ENCODE measurements at places on chromosomes 5 and 9.

DNA sequence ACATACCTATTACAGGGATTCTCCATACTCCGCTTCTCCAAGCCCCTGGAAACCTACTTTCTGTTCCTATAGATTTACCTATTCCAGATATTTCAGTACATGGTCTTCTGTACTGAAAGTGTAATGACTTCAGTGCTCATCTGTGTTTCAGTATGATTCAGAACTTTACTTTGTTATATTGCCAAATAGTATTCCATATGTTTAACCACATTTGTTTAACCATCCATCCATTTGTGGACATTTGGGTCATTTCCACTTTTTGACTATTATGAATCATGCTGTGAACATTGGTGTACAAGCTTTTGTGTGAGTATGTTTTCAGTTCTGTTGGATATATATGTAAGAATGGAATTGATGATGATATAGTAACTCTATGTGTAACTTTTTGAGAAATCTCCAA lies 188.9 kb downstream of the PDZD2 start:
- no peak for DNase-seq

DNA sequence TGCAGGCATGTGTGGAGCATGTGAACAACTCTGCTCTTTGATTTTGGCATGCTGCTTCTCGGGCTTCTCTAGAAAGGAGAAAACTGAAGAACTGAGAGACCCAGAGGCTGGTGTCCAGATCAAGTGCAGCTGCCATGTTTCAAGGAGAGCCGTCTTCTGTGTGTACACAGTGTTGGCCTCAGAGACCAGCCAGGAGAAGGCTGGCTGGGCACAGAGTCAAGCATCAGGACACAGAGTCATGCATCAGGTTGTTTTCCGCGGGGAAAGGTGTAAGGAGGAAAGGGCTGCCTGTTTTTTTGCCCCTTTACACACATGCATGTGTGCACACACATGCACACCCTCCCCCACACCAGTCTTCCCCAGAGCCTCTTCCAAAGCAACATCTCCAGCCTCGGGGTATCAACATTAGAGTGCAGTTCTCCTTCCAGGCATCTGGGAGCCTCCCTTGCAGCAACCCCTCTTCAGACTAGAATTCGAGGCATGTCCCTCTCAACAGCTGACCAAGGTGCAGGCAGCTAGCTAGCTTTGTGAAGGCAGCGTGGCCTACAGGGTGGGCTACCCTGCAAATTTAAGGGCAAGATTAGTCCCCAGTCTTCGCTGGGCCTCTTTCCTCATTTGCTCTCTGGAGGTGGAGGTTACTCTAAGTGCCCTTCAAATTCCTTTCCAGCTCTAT lies 180.9 kb downstream of the AOPEP start:
- no peak for DNase-seq

GRCh38 chr5:35777358-35778087 lies 79.2 kb upstream of the IL7R start:
- DNase-seq = peak; percentile 57

DNA sequence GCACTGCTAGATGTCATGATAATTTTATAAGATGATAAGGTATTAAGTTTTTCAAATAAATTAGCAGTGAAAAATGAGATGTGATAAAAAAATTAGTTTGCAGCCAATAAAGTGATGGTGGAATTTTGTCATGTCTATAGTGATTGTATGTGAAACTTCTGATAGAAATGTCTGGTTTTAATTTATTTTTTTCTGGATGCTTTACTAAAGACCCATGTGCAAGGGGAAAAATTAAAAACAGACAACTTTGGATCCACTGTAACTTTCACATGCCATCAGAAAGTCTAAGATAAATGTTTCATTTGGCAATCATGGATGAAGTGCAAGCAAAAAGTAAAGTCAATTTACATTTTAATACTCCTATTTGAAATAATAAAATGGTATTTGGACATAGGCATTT lies 4.4 kb upstream of the NDUFS4 start:
- no peak for DNase-seq

GRCh38 chr5:5430136-5430535 lies 7.7 kb downstream of the ICE1 start:
- DNase-seq = no peak

GRCh38 chr5:131661933-131662332 lies 26.9 kb upstream of the RAPGEF6 start:
- no peak for DNase-seq

GRCh38 chr5:10671041-10672008 lies 89.7 kb downstream of the DAP start:
- no peak for DNase-seq

- no peak for DNase-seq
Observed at GRCh38 chr9:71879644-71880174, 31.3 kb downstream of the ABHD17B start.

GRCh38 chr9:27473111-27473529 lies 51.0 kb upstream of the IFNK start:
- DNase-seq = no peak

- DNase-seq = no peak
Observed at GRCh38 chr9:83435301-83435700, 102.9 kb downstream of the FRMD3 start.

DNA sequence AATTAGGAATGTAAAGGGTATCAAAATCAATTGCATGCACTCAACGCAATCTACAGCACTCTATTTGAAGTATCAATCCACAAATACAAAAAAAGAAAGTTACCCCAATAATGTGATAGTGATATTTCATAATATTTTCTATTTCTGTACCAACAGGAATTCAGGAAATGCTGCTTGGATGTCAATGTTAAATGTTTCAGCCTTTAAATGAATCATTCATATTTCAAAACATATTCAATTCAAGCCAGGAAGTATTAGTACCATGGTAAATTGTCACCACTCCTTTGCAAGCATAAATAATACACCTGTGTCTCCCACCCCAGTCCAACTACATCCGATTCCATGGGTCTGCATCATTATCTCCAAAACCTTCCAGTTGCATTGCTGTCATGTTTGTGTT lies 1185.5 kb upstream of the CDH18 start:
- DNase-seq = no peak

GRCh38 chr9:105836936-105837660 lies 142.8 kb downstream of the TMEM38B start:
- no peak for DNase-seq

DNA sequence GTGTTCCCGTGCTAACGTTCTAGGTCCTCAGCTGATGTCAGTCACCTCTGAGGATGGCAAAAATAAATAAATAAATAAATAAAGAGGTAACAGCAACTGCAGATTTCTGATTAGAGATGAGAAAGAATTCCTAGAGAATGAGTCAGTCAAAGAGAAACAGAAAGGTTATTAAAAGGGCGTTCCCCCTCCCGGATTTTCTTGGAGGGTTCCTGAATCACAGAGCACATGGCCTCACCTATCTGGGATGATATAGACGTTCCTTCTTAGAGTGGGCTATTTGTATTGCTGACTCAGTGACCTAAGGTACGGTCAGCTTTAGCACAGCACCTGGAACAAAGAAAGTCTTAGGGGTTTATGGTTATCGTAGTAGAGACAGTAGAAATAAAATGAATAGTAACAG lies 30.6 kb downstream of the HTR4 start:
- DNase-seq = peak; percentile 6

DNA sequence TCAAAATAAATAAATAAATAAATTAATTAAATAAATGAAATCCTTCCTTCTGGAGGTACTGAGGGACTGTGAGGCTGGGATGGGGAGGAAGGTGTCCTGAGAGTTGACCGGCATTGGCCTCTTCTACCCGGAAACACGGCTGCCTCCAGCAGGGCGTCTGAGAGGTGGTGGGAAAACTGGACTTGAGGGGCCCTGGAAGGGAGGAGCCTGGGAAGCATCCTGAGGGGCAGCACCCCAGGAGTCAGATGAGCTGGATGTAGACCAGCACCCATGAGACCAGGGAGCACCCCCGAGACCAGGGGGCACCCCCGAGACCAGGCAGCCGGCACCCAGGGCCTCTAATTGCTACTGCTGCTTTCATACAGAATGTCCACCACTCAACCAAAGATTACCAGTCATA lies 8.8 kb upstream of the NSMF start:
- no peak for DNase-seq

- DNase-seq = no peak
Observed at GRCh38 chr9:2130941-2131340, 115.8 kb downstream of the SMARCA2 start.

GRCh38 chr5:168417731-168418429 lies 68.4 kb upstream of the RARS1 start:
- DNase-seq = no peak

GRCh38 chr5:142500227-142500905 lies 175.5 kb upstream of the SPRY4 start:
- no peak for DNase-seq

DNA sequence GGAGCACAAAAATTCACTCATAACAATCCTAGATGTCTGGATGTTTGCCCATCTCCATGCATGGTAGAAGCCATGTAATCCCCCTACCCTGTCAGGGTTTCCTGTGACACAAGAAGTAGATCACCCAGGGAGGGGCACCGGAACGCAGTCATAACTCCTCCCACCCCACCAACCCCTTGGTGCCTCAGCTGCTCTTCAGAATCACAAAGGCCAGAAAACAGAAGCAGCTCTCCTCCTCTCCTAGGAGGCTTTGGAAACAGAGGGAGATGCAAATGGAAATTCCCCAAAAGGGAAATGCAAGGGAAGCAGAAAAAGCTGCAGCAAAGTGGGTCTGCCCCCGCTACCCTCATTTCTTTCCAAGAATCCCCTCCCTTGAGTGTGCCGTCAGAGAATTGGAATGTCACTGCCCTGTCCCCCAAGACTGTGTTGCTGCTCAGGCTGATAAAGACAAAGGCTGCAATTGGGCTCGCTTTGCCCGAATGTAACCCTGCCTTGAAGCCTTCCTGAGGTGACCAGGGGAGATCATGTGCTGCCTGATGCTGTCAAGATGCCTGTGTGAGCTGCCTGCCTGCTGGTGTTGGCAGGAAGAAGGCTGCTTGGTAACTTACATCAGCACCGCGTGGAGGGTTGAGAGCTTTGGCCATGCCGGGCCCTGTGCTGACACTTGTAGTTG lies 65.5 kb upstream of the ABCA1 start:
- peak; percentile 15 for DNase-seq

GRCh38 chr5:109318455-109319108 lies 91.2 kb downstream of the PJA2 start:
- DNase-seq = no peak

- DNase-seq = no peak
Observed at GRCh38 chr5:156414391-156414790, 87.4 kb downstream of the SGCD start.

DNA sequence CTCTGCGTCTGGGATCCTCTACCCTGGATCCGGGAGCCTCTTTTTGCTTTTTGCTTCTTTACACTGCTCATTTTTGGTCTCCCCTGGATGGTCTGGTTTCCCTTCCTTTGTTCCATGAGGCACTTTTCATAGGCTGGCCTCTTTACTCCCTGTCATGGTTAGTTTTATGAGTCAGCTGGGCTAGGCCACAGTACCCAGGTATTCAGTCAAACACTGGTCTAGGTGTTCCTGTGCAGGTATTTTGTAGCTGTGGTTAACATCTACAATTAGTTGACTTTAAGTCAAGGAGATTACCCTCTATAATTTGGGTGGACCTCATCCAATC lies 17.5 kb downstream of the ANKRD33B start:
- no peak for DNase-seq

DNA sequence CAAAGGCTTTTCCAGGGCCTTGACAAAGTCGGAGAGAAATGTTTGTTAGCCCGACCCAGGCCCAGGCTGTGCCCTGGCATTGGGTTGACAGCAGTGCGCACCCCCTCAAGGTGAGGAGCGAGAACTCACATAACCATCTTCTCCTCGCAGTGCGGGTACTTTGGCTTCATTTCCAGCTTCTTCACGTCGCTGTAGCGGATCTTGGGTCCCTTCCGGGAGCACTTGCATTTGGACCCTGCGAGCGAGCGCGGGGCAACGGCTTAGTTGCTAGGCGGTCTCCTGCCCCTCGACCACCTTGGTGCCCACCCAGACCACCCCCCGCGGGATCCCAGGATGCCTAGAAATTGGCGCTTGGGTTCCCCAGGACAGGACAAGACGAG lies 496 bp downstream of the CXCL14 start:
- DNase-seq = no peak

GRCh38 chr9:90441814-90442213 lies 200.8 kb downstream of the DIRAS2 start:
- DNase-seq = no peak

DNA sequence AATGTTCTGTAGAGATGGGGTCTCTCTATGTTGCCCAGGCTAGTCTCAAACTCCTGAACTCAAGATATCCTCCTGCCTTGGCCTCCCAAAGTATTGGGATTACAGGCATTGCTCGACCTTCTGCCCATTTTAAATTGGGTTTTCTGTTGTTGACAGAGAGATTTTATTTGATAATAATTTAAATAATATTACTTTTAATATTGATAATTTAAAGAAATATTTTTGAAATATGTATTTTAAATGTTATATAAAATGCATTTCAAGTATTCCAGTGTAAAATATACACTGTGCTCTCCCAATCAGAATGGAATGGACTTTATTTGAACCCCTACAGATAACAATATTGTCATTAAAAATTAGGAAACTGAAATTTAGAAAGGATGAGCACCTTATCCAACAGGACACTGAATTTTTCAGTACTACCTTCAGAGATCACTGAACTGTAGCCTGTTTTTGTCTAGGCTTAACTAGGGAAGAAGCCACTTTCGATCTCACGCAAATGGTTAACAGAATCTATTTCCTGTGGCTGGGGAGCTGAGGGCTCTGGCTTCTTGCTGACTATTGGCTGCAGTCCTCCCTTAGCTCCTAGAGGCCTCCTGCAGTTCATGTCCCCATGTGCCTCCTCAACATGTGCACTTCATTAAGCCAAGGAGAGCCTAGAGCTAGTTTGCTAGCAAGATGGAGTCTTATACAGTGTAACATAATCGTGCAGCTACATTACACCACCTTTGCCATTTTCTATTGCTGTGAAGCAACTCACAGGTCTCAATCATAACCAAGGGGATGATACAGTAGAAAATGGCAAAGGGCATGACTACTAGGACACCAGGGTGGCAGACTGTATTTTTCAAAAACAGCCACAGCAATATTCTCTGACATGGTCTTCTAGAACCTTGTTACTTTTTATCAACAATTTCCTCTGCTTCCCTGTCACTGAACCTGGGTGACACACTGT lies 150.0 kb downstream of the CDC42SE2 start:
- no peak for DNase-seq

- peak; percentile 38 for DNase-seq
Observed at GRCh38 chr5:126680191-126680817, 79.6 kb downstream of the PHAX start.

DNA sequence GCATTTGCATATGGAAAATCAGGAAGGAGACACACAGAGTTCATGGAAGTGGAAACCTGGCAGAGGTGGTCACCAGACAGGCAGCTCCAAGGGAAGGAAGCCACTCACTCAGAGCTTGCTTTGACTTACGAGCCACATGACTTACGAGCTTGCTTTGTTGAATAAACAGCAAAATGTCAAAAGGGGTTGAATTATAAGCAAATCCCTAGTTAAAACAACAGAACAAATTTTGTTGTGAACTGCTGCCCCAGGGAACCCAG lies 164.3 kb downstream of the SYK start:
- DNase-seq = no peak

- peak; percentile 10 for DNase-seq
Observed at GRCh38 chr9:69771775-69772418, 12.1 kb upstream of the PTAR1 start.

- DNase-seq = no peak
Observed at GRCh38 chr5:19782566-19782965, 205.4 kb downstream of the CDH18 start.

- no peak for DNase-seq
Observed at GRCh38 chr5:128109138-128109537, 25.6 kb downstream of the SLC12A2 start.

All from MG63 (cell line).